CD8-positive, alpha-beta memory T cell (primary cell): ENCODE measurements at places on chromosomes 7 and 10. TPM values are rescaled to one million over a fixed set of nuclear protein-coding genes. Genes with fewer than 3 reads are reported as not detected.
A peak's percentile ranks its signal among the peaks of the same experiment; 100 is the strongest.

Gene NUDT13
- 1.7 TPM for total RNA-seq

Gene CAV2
- total RNA-seq = not detected

Gene LCOR
- total RNA-seq = 20.3 TPM

Gene GIMAP1
- total RNA-seq = 9.8 TPM

DNA sequence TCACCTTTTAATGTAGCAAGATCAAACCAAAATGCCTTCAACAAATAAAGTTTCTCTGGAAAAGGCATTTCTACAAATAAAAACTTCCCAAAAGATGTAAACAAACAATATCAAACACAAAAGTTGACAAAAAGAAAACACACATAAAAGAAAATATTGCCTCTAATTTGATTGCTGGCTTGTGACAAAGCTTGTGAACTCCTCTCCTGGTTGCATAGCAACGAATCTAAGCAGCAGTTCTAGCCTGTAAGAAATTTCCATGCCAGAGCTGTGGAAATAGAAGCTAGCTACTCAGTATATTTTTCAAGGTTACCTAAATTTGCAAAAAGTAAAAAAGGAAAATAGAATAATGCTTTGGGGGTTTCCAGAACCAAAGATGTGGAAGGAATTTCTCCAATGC, 173.9 kb upstream of the CDK1 start:
- H3K4me1 ChIP-seq = no peaks in the 10 kb centered on the region
- no peak for DNase-seq
- no peaks in the 10 kb centered on the region for H3K27me3 ChIP-seq
- no peak overlapping the region for H3K27ac ChIP-seq
- H3K4me3 ChIP-seq = no peak overlapping the region
- no peaks in the 10 kb centered on the region for H3K36me3 ChIP-seq

DNA sequence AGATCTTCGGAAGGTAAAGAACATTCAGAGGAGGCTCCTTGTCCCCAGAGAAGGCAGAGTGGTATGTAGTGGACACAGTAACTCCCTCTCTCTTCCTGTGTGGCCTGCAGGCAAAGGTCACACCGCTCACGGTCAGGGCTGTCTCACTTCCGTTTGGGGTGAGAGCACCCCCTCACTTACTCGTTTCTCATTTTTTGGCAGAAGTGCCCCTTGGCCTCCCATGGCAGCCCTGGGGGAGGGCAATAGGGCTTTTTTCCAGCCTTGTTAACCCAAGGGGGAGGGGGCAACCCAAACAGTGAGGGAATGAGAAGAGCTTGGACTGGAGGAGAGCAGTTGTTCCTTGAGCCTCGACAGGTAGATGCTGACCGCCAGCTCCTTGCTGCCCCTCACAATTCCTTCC, 31.8 kb upstream of the SRGN start:
- no peaks in the 10 kb centered on the region for H3K27me3 ChIP-seq
- H3K36me3 ChIP-seq = no peaks in the 10 kb centered on the region
- DNase-seq = no peak
- no peak overlapping the region for H3K27ac ChIP-seq

- no peak overlapping the region for H3K27ac ChIP-seq
- no peak overlapping the region for H3K4me3 ChIP-seq
- H3K4me1 ChIP-seq = peaks cover 9% of the 10 kb centered on the region
Observed at GRCh38 chr10:63213489-63213888, 80.4 kb downstream of the NRBF2 start.

- H3K27ac ChIP-seq = no peak overlapping the region
- H3K36me3 ChIP-seq = no peaks in the 10 kb centered on the region
- H3K4me3 ChIP-seq = no peak overlapping the region
- no peak for DNase-seq
Observed at GRCh38 chr10:64973391-64973790, 1452.2 kb downstream of the REEP3 start.

DNA sequence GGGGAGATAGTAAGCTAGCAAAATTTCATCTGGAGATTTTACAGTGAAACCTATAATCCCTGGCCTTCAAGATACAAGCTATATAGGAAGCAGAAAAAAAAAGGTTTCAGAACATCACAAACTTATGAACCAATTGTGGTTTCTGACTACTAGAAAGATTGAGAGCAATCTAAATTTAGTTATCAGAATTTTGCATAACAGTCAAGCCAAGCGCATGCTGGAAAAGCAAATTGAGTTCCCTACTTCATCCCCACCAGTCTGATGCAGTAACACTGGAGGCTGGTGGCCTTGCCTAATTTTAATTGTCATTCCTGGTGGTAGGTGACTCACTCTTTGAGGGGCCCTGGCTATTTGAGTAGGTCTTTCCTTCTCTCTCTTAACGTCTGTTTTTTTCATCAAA, 46.3 kb upstream of the ELMO1 start:
- no peak overlapping the region for H3K27ac ChIP-seq
- H3K4me3 ChIP-seq = no peak overlapping the region
- H3K27me3 ChIP-seq = no peaks in the 10 kb centered on the region
- DNase-seq = no peak
- H3K36me3 ChIP-seq = no peaks in the 10 kb centered on the region

DNA sequence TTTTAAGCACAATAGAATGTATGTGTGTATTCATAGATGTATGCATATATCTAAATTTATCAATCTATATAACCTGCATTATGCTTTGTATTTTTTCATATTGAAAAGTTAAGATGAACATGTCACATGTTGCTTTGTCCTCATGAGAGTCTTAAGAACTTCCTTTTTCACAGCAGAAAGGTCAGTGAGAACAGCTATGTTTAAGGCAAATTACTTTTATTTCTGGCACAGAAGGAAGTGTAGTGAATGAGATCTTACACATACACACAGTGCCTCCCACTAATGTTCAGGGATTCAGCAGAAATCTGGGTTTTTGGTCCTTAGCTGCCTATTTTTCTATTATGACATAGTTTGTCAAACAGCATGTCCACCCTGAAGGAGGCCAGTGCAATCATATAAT, 134.8 kb downstream of the TMEM26 start:
- no peak for DNase-seq
- H3K36me3 ChIP-seq = no peaks in the 10 kb centered on the region
- no peak overlapping the region for H3K4me3 ChIP-seq
- no peak overlapping the region for H3K27ac ChIP-seq

- H3K27ac ChIP-seq = no peak overlapping the region
- H3K4me3 ChIP-seq = no peak overlapping the region
- DNase-seq = no peak
- no peaks in the 10 kb centered on the region for H3K27me3 ChIP-seq
- H3K4me1 ChIP-seq = no peaks in the 10 kb centered on the region
- no peaks in the 10 kb centered on the region for H3K36me3 ChIP-seq
Observed at GRCh38 chr10:103042908-103043307, 124.8 kb downstream of the CNNM2 start.

GRCh38 chr7:36507475-36508440, 118.1 kb downstream of the ANLN start:
- no peaks in the 10 kb centered on the region for H3K4me1 ChIP-seq
- no peak overlapping the region for H3K27ac ChIP-seq
- H3K36me3 ChIP-seq = no peaks in the 10 kb centered on the region
- no peak for DNase-seq

- no peak for DNase-seq
- H3K27me3 ChIP-seq = no peaks in the 10 kb centered on the region
- H3K4me3 ChIP-seq = no peak overlapping the region
Observed at GRCh38 chr10:128050936-128051335, 75.3 kb downstream of the MKI67 start.

DNA sequence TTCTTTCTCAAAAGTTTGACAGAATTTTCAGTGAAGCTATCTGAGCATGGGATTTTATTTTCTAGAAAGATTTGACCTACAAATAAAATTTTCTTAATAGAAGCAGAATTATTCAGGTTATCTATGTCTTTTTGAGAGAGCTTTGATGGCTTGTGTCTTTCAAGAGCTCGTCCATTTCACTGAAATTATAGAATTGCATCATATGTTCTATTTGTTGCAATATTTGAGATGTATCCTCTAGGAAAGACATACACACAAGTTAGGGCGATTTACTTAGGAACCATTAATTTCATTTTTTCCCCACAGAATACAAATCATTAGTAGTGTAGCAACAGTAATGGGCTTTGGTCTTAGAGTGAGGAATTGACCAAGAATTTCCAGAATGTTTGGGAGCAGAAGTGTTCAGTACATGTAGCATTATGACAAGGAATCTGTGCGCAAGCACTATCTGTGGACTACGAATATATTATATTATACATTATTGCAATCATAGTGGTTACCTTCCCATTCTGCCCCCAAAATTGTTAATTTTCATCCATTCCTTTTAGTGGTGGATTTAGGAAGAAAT, 12.8 kb upstream of the COL17A1 start:
- H3K27me3 ChIP-seq = no peaks in the 10 kb centered on the region
- H3K4me1 ChIP-seq = no peaks in the 10 kb centered on the region
- no peaks in the 10 kb centered on the region for H3K36me3 ChIP-seq
- no peak for DNase-seq

- H3K36me3 ChIP-seq = no peaks in the 10 kb centered on the region
- H3K4me1 ChIP-seq = peaks cover 37% of the 10 kb centered on the region
- peak overlapping the region; percentile 90 for H3K4me3 ChIP-seq
- peak; percentile 61 for DNase-seq
- H3K27ac ChIP-seq = peak overlapping the region; percentile 99
Observed at GRCh38 chr7:32892521-32893206, 1.1 kb upstream of the KBTBD2 start.

DNA sequence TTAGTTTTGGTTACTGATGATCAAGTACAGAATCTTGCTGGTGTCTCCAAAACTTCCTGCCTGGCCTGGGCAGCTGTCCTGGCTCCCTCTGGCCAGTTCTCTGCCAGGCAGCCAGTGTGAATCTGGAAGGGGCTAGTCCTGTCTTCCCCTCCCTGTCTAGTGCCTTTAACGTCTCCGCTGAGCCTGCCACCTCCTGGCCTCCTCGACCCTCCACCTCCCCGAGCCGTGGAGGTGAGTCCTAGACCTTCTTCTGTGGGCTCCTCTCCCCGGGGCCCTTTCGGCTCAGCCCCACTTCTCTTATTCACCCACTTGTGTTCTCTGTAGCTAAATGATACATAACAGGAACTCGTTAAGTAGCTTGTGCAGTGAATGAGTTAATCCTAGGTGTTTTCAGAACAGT, 218.2 kb downstream of the MGMT start:
- H3K4me1 ChIP-seq = no peaks in the 10 kb centered on the region
- no peak overlapping the region for H3K27ac ChIP-seq
